Activated T-helper 1 cell treated with anti-CD3 and anti-CD28 coated beads, Interleukin-2, amount 50 U/mL, for 16 hours (primary cell): ENCODE measurements at places on chromosomes 1 and 21.

DNA sequence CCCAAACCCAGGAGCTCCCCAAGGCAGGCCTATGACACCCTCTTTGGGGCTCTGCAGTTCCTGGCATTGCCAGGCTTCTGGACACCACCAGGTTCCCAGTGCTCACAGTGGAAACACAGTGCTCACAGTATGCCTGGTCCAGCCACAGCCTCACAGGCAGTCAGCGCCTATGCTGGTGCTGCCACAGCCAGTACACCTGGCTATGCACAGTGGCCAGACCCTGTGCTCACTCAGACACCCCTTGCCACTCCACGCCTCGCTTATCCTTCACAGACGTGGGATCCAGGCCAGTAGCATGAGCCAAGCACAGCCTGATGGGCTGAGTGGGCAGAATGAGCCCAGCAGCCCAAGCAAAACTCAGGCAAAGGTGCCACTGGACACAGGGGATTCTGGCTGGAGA lies 579.2 kb upstream of the ADGRL2 start:
- DNase-seq, result no peak

- no peak for DNase-seq
These were observed 255.7 kb upstream of the FMN2 start for GRCh38 chr1:239835946-239836440.

GRCh38 chr1:21801100-21801499 lies 11.0 kb upstream of the LDLRAD2 start:
- no peak for DNase-seq

GRCh38 chr1:21898326-21899200 lies 38.5 kb downstream of the HSPG2 start:
- no peak for DNase-seq

DNA sequence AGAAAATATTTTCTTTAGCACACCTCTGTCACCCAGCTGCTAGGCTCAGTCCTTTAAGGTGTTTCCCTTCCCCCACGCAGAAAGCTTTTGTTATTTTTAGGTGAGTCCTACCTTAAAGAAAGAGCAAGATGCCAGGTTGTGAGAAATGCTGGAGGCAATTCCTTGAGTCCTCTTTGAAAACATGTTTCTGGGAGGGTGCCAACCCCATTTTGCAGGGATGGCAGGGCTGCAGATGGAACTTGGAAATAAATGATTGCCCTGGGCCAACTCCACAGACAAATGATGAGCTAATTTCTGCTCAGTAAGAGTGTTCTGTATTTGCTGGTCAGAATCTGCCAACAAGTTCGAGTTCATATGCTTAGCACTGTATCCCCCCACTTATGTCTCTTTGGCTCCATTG lies 119.2 kb upstream of the RAB3GAP2 start:
- no peak for DNase-seq

- DNase-seq, result no peak
These were observed 9.9 kb downstream of the TRIM67 start for GRCh38 chr1:231171623-231172197.

DNA sequence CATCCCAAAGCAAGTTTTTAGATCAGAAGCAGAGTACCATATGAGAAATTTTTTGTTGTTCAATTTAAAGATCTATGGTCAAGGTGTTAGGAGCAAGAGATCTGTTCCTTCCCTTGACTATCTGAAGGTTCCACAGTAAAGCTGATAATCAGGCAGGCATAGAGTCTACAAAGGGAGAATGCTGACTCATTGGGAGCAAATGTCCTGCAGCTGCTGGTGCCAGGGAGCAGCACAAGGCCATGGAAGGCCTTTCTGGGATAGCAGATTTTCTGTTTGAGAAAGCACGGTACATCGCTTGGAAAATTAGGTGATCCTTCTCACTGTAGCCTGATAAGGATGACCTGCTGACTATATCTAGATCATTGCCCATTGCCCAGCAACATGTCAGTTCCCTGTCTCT lies 210.1 kb upstream of the C1orf87 start:
- DNase-seq, result no peak

GRCh38 chr1:225577241-225577640 lies 75.7 kb downstream of the ENAH start:
- no peak for DNase-seq

DNA sequence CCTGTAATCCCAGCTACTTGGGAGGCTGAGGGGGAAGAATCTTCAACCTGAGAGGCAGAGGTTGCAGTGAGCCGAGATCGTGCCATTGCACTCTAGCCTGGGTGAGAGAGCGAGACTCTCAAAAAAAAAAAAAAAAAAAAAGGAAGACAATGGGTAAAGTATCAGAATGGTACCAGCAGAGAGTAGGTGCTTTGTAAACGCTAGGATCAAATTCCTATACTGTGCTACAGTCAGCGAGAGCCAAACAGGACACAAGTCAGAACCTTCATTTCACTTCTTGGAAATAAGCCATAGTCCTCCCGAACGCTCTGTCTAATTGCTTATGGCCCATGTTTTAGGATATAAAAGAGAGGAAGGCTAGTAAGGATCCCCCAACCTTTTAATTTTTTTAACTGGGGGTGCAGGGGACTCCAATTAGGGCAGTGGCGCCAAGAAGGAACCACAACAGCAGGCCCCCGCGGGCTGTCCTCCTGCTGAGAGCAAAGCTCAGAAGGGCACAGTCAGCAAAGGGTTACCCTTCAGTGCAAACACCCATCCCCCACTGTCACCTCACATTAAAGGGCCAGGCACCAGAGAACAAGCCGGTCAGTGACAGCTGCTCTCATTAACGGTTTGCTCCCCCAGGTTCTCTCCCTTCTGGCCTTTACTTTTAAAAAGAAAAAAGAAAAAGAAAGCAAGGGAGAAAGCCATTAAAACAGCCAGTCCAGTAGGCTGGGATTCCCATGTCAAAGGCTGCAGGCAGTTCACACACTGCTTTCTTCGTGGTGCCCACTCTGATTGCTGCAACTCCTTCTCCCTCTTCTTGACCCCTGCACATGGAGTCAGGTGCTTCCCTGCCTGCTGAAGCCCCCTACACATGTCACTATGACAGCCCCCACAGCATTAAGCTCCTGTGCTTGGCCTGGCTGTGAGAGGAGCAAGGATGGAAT lies 69.4 kb downstream of the PLPP3 start:
- no peak for DNase-seq

GRCh38 chr1:240946926-240947325 lies 335.0 kb upstream of the GREM2 start:
- no peak for DNase-seq

GRCh38 chr1:236489710-236490377 lies 33.9 kb upstream of the LGALS8 start:
- no peak for DNase-seq

GRCh38 chr1:189619682-189620332 lies 857.9 kb downstream of the BRINP3 start:
- DNase-seq, result no peak

DNA sequence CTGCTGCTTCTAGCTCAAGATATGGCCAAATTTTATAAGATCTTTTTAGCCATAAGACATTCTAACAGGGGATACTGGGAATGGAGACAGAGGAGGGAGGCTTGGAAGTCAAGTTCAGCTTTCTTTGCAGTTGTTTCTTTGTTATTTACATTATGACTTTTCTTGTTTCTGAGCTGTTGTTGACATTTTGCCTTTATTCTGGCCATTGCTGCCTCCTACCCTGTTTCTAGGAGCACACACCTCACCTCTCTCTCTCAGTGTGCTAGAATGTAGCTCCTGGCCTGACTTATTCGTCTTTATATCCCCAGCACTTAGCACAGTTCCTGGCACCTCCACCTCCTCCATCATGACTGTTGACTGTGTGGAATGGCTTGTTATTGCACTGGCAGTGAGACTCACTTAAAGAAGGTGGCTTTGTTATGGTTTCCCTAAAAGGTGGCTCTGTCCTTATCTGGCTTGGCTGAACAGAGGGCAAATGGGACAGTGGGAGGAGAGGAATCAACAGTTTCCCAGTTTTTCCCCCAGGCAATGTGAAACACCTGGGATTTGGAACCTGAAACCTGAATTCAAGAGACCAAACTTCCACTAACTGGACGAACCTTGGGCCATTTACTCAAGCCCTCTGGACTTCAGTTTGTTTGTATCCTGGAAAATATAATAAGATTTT lies 76.1 kb upstream of the PPP2R5A start:
- DNase-seq, result no peak

GRCh38 chr1:169339773-169340172 lies 27.8 kb downstream of the NME7 start:
- no peak for DNase-seq

- no peak for DNase-seq
These were observed 3.5 kb downstream of the ARPC5 start for GRCh38 chr1:183632114-183632513.

GRCh38 chr1:1510912-1511532 lies 940 bp upstream of the ATAD3A start:
- no peak for DNase-seq
